Activated CD4-positive, CD25-positive, alpha-beta regulatory T cell (primary cell): ENCODE measurements at places on chromosomes 4 and X.

GRCh38 chr4:13665701-13666660 lies 38.5 kb upstream of the BOD1L1 start:
- DNase-seq = no peak

DNA sequence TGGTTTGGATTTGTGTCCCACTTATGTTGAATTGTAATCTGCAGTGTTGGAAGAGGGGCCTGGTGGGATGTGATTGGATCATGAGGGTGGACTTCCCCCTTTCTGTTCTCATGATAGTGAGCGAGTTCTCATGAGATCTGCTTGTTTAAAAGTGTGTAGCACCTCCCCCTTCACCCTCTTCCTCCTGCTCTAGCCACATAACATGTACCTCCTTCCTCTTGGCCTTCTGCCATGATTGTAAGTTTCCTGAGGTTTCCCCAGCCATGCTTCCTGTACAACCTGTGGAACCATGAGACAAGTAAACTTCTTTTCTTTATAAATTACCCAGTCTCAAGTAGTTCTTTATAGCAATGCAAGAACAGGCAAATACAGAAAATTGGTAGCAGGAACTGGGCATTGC lies 138.7 kb downstream of the INPP4B start:
- no peak for DNase-seq

DNA sequence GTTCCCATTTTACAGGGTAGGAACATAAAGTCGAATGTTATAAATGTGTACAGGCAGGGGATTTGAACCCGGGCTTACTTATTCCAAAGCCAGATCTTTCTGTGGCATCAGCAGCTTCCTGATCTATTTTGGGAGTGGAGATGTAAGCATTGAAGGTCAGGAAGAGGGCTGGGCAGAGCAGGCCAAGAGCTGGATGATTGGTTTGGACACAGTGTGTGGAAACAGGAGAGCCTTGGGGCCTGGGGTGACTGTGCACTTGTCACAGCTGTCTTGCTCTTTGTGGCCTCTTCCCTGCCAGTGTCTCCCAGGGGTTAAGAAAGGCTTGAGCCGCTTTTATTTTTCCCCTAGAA lies 127.9 kb upstream of the ENPP6 start:
- no peak for DNase-seq

- DNase-seq = no peak
Measured at GRCh38 chr4:82362565-82362964, 11.2 kb downstream of the HNRNPD start.
